ENCODE measurements at places on chromosomes 13 and 19. TPM values are rescaled to one million over a fixed set of nuclear protein-coding genes. Genes with fewer than 3 reads are reported as not detected.
A peak's percentile ranks its signal among the peaks of the same experiment; 100 is the strongest.

DNA sequence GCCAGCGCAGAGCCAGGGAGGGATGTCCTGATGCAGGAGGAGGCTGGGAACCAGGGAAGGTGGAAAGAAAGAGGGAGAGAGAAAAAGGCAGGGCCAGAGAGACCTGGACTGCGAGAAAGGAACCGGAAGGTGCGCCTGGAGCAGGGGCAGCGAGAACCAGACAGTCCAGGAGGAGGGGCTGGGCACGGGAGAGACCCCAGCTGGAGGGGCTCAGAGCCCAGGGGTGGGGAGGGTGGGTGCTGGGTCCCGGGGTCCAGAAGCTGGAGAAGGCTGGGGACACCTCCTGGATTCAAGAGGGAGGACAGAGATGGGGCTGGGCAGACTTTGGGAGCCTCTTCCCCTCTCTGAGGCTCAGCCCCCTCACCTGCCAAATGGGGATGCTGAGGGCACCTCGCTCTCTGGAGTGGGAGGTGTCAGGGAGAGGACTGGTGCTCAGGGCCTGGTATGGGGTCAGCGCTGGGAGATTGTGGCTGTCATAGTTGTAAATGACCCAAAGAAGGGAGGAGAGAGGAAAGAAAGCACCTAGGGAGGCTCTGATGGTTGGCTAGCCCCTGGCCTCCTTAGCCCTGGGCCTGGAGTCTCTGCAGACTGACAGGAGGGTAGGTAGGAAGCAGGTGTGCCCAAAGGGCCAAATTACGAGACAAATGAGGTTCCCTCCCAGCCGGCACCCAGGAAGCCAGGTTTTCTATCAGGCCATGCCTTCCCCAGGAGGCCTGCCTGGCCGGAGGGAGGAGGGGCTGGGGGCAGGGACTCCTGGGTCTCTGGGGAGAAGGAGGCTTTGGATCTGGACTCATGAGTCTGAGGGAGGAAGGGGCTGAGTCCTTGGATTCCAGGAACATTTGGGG, 1.3 kb upstream of the SPACA6 start:
- peak; percentile 41 for DNase-seq

- no peak for DNase-seq
These were observed 1.4 kb upstream of the TSHZ3 start for GRCh38 chr19:31350693-31351055.

- DNase-seq, result no peak
These were observed 119.6 kb downstream of the RFC3 start for GRCh38 chr13:33937373-33938098.

- no peak for DNase-seq
These were observed 27.7 kb upstream of the NBEA start for GRCh38 chr13:34914416-34914815.

DNA sequence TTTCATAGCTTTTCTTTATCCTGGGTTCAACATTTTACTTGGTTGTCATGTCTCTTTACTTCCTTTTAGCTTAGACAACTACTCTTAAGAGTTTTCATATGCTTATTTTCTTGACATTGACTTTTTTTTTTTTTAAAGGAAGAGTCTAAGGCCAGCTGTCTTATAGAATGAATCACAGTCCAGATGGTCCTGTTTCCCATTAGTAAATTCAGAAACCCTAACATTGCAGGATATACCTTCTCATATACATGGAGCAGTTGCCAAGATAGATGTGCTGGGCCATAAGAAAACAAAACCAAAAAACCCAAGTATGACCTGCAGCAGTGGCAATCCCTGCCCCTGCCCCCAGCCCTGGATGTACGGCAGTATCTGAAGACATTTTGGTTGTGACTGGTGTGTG, 72.8 kb downstream of the COG3 start:
- DNase-seq, result no peak

DNA sequence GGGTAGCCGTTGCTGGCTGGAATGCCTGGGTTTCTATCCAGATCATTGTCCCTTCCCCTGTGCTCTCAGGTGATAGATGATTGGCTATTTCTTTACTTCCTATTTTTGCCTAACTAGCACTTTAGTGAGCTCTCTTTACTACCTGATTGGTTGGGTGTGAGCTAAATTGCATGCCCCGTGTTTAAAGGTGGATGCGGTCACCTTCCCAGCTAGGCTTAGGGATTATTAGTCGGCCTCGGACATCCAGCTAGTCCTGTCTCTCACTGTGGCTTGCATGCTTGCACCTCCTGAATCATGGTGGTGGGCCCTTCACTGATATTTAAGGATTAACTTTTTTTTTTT, 10.1 kb downstream of the TTYH1 start:
- no peak for DNase-seq

- DNase-seq, result no peak
These were observed 37.5 kb upstream of the VSTM2B start for GRCh38 chr19:29488316-29488715.

DNA sequence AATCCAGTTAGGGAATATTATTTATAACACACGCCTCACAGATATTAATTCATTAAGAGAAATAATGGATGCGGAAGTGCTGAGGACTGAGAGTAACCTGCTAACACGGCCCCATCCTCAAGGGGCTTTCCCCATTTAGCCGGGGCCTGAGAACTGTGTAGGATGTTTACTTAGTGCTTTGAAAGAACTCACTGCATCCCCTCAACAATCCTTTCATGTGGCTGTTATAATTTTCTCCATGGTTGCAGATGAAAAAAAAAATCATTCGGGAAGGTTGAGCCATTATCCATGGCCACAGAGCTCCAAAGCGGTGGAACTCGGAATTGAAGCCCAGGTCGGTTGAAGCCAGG, 98.2 kb downstream of the ING1 start:
- no peak for DNase-seq

- DNase-seq, result no peak
These were observed 39.6 kb downstream of the RAB20 start for GRCh38 chr13:110521946-110522345.

DNA sequence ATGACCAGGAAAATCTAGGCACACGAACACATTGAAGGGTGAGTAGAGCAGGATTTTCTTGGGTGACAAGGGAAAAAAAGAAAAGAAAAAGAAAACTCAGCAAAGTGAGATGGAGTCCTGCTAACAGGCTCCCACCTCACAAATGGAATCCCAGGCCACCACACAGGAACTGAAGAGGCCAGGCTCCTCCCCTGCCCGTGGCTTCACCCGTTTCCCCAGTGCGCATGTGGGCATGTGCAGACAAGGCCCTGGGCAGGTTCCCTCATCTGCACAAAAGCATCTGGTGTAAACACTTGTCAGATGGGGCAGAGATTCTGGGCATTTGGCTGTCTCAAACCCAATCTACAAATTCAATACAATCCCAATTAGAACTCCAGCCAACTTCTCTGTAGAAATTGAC, 24.5 kb downstream of the CFAP97D2 start:
- DNase-seq, result peak; percentile 62

GRCh38 chr13:102774214-102774568, 605 bp upstream of the TEX30 start:
- DNase-seq, result no peak

DNA sequence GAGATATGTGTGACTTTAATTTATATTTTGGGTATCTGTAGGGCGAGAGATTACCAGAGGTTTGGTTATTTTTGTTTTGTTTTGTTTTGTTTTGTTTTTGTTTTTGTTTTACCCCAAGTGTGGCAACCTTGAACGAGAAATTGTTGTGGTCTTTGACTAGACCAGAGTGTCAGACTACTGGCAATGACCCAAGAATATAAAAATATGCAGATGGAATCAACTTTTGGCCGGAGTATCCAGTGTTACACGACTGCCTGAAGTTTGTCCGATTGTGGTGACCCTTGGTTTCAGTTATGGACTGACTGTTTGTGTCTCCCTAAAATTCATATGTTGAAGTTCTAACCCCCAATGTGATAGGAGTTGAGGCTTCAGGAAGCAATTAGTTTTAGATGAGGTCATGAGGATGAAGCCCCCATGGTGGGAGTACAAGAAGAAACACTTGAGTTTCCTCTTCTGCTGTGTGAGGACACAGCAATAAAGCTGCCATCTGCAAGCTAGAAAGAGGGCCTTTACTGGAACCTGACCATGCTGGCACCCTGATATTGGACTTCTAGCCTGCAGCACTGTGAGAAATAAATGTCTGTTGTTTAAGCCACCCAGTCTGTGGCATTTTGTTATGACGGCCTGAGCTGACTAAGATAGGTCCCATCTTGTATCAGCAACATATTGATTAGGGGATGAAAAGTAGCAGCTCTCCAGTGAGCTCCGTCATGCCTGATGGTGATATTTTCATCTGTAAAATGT, 261.7 kb downstream of the MTUS2 start:
- no peak for DNase-seq

Gene NECTIN2
- 66.7 TPM for total RNA-seq

Gene LAIR1
- total RNA-seq, result 16.1 TPM

Gene ZNF526
- 13.2 TPM for total RNA-seq

Gene OR7D2
- not detected for total RNA-seq
